ENCODE measurements at places on chromosomes 11 and 22. TPM values are rescaled to one million over a fixed set of nuclear protein-coding genes. Genes with fewer than 3 reads are reported as not detected.

BIK gene
- 0.61 TPM for total RNA-seq

FAM227A gene
- 7.3 TPM for total RNA-seq

KCNJ1 gene
- not detected for total RNA-seq

CALCA gene
- total RNA-seq = not detected

GGTLC2 gene
- total RNA-seq = not detected

MS4A7 gene
- total RNA-seq = not detected

MAP6 gene
- 57.7 TPM for total RNA-seq

PYGM gene
- 1.2 TPM for total RNA-seq

LIF gene
- 0.57 TPM for total RNA-seq

APOL6 gene
- total RNA-seq = 0.02 TPM

BID gene
- total RNA-seq = 26.5 TPM

IL17REL gene
- 0.07 TPM for total RNA-seq

NLRP6 gene
- total RNA-seq = not detected

BTBD18 gene
- total RNA-seq = not detected

FIBIN gene
- 0.44 TPM for total RNA-seq

SELENOH gene
- total RNA-seq = 208 TPM

PNPLA5 gene
- not detected for total RNA-seq

GAL3ST3 gene
- 9.7 TPM for total RNA-seq

DEPDC7 gene
- 3.9 TPM for total RNA-seq

CNIH2 gene
- total RNA-seq = 46.0 TPM

ST14 gene
- 0.30 TPM for total RNA-seq

PGGHG gene
- total RNA-seq = 23.2 TPM

SLC37A2 gene
- 1.2 TPM for total RNA-seq

TIMP3 gene
- 20.7 TPM for total RNA-seq

UCP3 gene
- total RNA-seq = 4.0 TPM
